SK-N-SH treated with all-trans-retinoic acid at 6 μM for 48 hours (cell line): ENCODE measurements at places on chromosomes 5 and 9.

DNA sequence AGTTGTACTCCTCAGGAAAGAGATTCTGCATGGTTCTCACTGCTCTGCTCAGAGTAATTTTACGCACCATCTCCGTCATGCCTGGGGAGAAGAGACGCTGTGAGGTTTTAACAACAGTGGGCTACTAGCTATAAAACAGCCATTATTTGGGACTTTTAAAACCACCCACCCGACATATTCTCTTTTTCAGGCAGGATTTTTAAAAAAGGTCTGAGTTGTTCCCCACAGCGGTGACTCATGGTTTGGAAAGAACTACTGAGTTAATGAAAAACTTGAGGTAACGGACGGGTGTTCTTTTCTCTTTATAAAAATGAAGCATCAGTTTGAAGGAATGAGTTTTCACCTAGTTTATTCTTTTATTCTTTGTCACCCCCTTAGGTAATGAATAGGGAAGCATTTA lies 61.3 kb downstream of the TTLL11 start:
- peak; percentile 33; the same call in 2 of the 3 replicates for ATAC-seq

DNA sequence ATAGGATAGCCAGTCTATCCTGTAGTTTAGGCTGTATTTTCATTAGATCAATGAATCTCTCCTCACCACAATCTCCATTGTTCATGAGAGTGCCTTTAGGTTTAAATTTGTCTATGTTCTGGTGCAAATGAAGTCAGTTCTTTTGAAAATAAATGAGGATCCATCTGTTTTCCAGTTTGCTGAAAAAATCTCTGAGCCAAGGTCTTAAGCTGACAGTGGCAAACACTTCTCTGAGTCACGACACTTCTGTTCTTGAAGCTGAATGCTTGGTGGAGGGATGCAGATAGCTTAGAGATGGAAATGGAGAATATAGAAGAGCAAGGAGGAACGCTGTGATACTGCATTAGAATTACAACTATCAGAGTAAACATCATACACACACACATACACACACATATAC lies 34.9 kb downstream of the DMRTA1 start:
- no peak for ATAC-seq

- ATAC-seq, result no peak
These were observed 866.0 kb downstream of the PTPRD start for GRCh38 chr9:9746826-9747225.

DNA sequence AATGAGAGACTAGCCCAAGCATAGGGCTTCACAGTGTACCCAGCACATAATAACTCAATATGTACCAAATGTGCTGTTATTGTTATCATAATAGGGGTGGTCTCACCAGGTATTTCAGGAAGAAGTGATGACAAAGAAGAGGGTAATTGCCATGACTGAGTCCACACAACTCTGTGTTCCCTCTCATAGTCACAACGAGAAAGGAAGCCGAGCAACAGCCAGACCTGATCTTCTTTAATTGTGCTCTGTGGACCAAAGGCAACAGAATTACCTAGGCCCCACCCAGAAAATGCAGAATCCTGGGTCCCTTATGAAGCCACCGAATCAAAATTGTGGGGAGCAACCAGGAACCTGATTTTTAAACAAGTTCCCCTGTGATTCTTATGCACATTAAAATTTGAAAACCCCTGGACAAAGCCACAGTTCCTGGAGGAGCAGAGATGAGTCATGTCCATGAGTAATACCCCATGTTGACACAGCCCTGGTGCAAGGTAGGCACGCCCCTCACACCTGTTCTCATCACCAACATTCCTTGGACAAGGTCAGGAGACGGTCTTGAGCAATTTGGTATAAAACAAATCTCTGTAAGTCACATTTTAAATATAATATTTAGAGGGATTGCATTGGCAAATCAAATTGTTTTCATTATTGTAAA lies 5.2 kb downstream of the FGF1 start:
- no peak for ATAC-seq

- ATAC-seq, result no peak
These were observed 5.5 kb downstream of the CDC37L1 start for GRCh38 chr9:4684820-4685219.

DNA sequence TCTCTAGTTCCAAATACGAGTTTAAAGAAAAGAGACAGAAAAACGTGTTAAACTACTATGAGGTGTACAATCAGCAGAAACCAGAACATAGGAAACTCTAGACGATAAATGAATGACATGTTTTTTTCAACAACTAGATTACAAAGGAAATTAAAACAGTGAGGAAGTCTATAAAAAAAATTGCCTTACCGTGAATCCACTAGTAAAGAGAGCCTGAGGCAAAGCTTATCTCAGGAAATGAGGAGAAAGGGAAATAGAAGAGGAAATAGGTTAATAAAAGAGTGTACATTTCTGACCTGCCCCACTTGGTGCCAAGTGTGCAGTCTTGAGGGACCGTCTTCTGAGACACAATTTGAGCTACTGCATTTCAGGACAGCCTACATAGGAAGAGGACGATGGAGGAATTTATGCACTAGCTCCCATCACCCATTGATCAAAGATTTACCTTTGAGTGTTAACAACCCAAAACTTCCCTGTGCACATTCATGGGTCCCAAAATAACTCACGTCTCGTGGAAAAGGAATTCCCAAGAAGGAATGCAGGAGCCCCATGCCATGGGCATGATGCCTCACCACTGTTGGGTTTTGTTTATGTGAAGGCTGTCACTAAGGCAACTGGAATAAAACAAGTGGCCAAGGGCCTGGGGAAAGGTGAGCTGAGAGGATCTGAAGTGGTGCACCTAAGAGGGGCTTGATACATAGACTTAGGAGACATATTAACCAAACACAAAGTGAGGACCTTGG lies 53.6 kb upstream of the SLC1A3 start:
- ATAC-seq, result no peak

- ATAC-seq, result no peak
These were observed 226.7 kb upstream of the PTGER4 start for GRCh38 chr5:40452874-40453624.

- ATAC-seq, result no peak
These were observed 70.1 kb downstream of the PIP5K1B start for GRCh38 chr9:68775003-68775730.
